ENCODE measurements at places on chromosomes 11 and 22.

DNA sequence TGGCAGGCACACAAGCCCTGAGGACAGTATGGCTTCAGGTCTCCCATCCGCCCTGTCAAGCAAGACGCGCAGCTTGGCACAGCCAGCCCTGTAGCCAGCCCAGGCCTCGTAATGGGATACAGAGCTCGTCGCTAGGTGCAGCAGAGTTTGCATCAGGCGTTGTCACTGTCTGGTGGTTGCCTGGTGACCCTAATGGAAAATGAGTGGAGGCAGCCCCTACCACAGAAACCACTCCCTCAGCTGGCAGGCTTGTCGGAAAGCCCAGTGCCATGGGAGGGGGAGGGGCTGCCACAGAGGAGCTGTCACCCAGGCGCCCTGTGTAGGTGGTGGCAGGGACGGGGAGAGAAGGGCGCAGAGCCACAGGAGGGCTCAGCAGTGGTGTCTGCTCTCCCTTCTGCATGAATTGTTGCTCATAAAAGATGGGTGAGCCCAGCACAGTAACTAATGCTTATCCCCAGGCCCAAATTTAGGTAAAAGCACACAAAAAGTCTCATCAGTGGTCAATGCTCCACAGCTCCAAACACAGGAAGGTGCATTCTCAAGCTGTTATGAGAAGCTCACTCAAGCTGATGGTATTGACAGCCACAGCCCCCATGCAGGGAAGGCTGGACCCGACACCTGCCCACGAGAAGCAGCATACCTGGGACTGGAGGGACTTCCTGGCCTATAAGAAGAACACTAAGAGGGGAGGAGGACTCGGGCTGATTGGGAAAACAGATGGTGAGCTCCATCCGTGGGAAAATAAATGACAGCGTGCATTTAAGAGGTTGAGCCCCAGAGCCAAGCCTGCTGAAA is 164.6 kb downstream of the ETS1 start:
- peak; percentile 54 for DNase-seq

- DNase-seq: peak; percentile 91
Observed at GRCh38 chr11:78714539-78714938, 139.9 kb upstream of the NARS2 start.

DNA sequence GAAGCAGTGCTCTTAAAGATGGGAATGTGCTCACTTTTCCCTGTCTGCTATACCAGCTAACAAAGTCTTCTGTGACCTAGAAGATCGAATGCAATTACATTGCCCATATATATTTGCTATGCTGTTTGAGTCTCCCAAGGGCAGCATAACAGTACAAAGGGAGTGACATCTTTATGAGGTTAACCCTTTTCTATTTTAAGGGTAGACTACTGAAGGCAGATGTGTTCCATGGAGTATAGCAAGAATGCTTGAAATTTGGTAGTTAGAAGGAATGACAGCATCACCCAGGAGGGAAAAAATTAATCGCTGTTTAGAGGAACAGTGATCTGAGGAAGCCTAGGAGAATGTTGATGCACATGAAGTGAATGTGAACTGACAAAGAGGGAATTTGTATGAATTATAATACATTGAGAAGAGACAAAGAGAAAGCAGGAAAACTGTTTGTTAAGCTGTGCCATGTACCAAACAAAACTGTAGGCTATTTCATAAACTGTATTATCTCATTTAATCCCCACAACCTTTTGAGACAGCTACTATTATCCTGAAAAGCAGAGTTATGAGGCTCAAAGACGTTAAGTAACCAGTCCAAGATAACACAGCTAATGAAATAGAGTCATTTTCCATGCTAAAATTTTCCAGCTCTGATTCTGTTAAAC is 13.0 kb downstream of the MAML2 start:
- DNase-seq: no peak

DNA sequence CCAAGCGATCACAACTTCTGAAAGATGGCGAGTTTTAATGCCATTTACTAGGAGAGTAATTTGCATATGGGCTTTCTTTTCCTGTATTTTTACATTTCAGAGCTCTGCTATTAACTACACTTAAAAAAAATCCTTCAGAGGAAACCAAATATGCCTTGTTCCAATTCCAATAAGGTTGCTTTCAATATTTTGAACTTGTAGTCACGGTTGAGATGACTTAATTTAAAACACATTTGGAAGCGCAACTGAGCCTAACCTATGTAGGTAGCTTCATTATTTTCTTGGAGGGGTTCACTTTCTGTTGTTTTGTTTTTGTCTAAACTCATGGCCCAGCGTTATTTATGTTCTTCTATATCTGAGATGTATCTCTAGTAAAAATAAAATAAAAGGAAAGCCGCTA is 93.4 kb downstream of the BLID start:
- DNase-seq: no peak

- DNase-seq: peak; percentile 13
Observed at GRCh38 chr11:88357323-88358039, 19.9 kb upstream of the CTSC start.
